ENCODE measurements at places on chromosomes 7 and 10.
A peak's percentile ranks its signal among the peaks of the same experiment; 100 is the strongest.

DNA sequence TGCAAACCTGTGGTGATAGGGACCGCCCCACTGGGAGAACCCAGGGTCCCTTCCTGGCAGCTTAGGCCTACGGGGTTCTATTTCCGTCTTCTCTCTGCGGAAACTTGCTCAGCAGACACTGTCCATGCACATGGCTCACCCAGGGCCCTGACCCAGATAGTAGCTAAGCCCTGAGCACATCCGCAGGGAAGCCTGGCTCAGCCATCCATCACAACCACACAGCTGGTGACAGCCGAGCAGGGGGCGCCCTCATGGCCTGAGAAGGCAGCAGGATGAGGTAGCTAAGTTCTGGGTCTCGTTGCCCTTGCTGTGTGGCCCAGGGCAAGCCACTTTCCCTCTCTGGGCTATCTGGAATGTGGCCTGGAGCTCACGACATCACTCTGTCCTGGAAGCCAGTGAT is 23.3 kb downstream of the NPTX2 start:
- DNase-seq: no peak

- peak; percentile 62 for DNase-seq
Observed at GRCh38 chr7:18740579-18740988, 245.0 kb downstream of the HDAC9 start.

GRCh38 chr7:80635998-80636397 is 2.4 kb upstream of the CD36 start:
- DNase-seq: no peak

DNA sequence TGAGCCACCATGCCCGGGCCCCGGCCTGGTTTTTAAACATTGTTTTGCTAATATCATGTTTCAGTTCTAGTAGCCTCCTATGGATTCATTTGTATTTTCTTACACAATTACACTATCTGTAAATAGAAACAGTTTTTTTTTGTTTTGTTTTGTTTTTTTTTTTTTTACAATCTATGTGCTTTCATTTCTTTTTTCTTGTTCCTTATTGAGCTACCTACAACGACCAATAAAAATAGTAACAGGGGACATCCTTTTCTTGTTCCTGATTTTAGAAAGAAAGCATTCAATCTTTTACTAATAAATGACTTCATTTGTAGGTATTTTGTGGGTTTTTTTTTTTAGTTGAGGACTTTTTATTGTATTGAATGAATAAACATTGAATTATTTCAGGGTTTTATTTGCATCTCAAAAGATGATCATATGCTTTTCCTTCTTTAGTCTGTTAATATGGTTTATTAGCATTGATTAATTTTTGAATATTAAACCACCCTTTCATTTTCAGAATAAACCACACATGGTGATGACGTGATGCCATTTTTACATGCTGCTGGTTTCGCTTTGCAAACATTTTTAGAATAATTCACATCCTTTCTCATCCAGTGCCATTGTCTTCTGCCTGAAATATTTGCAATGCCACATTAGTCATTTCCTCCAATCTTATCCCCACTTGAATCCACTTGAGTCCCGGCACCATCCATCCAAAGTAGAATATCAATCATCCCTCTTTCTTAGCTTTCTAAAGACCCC is 18.1 kb upstream of the AKR1E2 start:
- no peak for DNase-seq

GRCh38 chr7:112383671-112384417 is 66.4 kb upstream of the IFRD1 start:
- DNase-seq: peak; percentile 51

DNA sequence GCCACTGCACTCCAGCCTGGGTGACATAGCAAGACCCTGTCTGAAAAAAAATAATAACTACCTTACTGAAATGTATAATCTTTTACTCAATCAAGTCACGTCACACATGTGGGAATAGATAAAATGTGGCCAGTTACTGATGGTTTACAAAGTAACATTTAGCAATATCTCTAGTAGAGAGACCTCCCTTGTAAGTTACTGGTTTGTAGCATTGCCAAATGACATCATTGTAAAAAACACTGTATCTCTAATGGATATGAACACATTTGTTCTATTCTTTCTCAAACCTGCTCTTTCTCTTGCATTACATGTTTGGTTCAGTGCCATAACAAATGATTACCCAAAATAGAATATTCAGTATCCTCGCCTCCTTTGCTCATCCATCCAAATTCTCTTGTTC is 18.8 kb downstream of the TET1 start:
- no peak for DNase-seq

- DNase-seq: no peak
Observed at GRCh38 chr10:513393-513792, 176.1 kb downstream of the DIP2C start.

DNA sequence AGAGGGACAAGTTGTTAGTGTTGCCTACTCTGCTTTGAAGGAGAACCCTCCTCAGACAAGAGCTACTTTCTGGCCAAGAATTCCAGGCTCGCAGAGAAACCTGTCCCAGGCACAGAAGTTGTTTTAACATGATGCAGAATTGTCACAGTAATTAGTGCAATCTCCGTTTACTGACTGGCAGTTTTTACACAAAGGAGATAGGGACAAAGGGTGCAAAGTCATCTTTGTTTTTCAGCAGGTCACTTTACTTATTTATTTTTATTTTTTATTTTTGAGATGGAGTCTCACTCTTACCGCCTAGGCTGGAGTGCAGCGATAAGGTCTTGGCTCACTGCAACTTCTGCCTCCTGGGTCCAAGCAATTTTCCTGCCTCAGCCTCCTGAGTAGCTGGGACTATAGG is 12.3 kb downstream of the TCF7L2 start:
- DNase-seq: no peak

DNA sequence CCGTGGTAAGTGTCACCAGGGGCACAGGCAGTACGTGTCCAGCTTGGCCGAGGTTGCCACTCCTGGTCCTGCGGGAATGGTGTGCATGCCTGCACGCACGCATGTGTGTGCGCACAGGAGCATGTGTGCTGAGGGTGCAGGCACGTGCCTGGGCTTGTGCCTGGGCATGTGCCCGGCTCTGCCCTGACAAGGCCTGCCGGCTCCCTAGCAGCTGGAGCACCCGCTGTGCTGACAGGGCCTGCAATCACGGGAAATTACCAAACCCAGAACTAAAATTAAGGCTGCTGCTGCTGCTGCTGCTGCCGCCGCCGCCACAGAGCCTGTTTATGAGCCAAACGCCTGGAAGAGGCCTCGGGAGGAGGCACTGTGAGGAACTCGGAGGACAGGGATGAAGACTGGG is 28.7 kb downstream of the GHRHR start:
- no peak for DNase-seq

GRCh38 chr10:77925410-77925794 is 1.2 kb downstream of the DLG5 start:
- no peak for DNase-seq

DNA sequence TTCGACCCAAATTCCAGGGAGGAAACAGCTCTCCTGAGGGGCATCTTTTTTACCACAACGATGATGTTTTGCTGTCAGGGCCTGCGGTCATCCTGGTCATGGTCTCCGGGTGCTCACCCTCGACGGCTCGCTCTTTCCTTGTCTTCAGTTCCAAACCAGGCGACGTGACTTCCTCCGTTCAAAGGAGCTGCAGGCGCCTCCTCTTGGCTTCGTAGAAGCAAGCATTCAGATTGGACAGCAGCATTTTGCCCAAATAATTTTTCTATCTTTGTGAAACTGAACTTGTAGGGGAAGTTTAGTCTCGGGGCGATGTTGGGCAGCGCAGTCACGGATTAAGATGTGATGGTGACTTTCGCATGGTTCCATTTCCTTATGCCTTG is 208.9 kb downstream of the DNAJB6 start:
- no peak for DNase-seq

- no peak for DNase-seq
Observed at GRCh38 chr7:138710536-138711385, 9.6 kb upstream of the SVOPL start.

- no peak for DNase-seq
Observed at GRCh38 chr10:80265740-80266512, 23.5 kb downstream of the MAT1A start.

- no peak for DNase-seq
Observed at GRCh38 chr7:155324012-155324917, 26.6 kb downstream of the INSIG1 start.

DNA sequence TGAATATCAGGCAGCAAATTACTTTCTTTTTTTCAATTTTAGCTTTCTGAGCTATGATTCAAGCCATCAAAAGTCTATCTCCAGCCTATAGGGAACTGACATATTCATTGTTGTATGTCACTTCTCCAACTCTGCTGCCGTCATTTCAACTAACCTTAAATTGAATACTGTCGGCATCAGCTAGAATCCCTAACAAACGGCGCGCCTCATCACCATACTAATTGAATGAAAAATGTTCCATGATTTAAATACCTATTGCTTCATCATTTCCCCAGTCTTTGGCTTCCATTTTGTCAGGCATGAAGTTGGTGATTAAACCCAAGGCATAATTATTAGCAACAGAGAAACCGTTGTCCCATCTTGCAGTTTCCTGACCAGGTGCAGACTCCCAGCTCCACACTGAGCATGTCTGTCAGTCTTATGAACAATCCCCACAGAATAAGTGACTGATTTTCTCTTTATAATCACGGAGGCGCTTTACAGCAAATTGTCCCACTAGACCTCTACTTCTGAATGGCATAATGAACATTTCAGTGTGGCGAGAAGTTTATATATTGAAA is 83.5 kb upstream of the NPY start:
- DNase-seq: peak; percentile 22

DNA sequence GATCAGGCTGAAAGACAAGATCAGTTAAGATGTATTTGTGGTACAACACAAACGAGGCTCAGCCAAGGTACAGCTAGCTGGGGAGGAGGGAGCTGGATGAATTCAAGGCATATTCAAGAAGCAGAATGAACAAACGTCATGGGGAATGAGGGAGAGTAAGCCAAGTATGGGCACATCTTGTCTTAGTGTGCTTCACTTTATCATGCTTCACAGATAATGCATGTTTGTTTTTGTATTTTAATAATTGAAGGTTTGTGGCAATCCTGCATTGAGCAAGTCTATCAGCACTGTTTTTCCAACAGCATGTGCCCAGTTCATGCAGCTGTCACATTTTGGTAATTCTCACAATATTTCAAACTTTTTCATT is 135.4 kb downstream of the HIBADH start:
- no peak for DNase-seq

GRCh38 chr10:61822781-61823230 is 78.7 kb upstream of the ARID5B start:
- DNase-seq: no peak

DNA sequence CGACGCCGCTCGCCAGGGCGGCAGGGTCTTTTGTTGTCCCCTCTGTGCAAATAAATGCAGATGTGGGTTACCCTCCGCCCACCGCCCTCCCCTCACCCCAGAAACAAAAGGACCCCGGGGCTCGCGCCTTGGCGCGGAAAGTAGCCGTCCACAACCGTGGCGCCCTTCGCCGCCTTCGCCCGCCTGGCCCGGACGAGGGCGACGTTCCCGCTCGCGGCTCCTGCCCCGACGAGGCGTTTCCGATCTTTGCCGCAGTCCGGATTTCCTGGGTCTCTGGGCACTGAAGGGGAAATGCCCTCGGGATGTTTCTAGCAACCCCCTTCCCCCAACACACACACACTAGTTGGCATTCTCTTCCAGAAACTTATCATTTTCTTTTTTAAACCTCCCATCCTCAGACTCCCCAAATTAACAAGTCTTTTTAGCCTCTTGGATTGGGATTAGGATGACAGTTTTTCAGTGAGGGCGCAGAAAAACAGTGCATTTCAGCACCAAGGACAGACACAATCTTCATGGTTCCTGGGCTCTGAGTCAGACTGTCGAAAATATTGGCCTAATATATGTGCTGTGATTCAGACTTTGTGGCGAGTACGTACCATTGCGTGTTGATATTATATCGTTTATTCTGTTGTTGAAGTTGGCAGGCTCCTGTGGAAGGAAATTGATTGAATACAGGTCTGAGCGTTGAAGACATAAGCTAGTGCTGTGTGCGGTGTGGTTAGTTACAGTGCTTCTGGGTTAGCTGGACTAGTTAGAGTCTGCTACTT is 771 bp downstream of the PHYHIPL start:
- no peak for DNase-seq

- no peak for DNase-seq
Observed at GRCh38 chr10:90988802-90989201, 67.9 kb upstream of the ANKRD1 start.

DNA sequence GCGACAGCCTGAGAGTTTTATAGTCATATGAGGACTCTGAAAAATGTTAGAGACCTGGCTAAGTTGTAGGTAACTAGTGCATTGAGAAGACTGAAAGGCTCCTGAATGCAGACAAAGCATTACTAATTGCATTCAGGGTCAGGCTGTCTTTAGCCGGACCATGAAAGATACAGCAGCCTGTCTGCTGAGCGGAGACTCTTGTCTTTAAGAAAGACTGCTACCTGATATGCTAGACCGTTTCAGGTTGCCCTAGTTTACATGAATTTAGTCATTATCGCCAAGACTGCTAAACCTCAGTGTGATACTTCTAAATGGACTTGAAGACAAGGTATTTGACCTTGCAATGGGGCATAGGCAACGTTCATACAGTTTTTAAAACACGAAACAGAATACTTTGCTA is 81.2 kb downstream of the BMPR1A start:
- no peak for DNase-seq

GRCh38 chr7:114086914-114087652 is 168.3 kb upstream of the PPP1R3A start:
- DNase-seq: no peak

DNA sequence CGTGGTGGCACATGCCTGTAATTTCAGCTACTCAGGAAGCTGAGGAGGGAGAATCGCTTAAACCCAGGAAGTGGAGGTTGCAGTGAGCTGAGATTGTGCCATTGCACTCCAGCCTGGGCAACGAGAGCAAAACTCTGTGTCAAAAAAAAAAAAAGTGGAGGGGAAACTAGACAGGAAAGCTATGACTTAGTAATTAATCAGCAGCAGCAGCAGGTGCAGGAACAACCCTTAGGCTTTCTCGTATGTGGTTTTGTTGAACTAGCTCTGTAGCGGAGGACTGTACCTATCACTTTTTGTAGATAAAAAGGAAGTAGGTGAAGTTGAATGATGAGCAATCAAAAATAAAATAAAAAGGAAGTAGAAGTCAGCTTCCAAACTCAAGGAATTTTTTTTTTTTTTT is 76.9 kb upstream of the KMT2C start:
- peak; percentile 88 for DNase-seq

DNA sequence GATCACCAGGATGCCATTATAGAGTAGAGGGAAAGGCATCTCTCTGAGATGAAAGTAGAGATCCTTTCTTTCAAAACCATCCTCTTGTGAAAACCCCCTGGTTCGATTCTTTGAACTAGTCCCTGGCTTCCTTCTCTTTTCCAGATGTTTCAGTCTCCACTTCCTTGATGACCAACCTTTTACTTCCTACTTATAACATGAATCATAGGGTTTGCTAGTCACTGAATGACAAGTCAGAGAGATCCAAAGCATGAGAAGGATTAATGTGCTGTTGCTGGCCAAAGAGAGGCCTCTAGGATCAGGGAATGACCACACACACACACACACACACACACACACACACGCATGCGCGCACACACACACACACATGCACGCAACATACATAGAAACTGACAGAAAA is 161.1 kb upstream of the FRMD4A start:
- DNase-seq: no peak

All from Jurkat, Clone E6-1 (cell line).